ELF-1 (cell line): ENCODE measurements at places on chromosomes 7 and 10.
A peak's percentile ranks its signal among the peaks of the same experiment; 100 is the strongest.

DNA sequence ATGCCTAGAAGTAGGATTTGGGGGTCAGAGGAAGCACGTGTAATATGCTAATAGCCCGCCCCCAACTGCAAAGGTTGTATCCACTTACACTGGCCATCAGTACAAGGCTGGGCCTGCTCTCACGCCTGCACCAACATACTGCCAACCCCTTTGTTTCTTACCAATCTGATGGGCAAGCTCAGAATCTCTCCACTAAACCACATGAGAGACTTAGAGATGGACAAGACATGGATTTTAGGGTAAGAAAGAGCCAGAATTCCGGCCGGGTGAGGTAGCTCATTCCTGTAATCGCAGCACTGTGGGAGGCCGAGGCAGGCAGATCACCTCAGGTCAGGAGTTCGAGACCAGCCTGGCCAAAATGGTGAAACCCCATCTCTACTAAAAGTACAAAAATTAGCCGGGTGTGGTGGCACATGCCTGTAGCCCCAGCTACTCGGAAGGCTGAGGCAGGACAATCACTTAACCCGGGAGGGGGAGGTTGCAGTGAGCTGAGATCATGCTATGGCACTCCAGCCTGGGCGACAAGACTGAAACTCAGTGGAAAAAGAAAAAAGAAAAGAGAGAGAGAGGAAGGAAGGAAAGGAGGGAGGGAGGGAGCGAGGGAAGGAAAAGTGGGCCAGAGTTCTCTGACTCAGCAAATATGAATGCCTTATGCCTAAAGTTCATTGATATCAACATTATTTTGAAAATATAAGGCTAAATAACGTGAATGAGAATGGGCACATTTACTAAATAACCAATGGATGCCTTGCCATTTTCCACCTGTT is 162.2 kb downstream of the SLIT1 start:
- DNase-seq = no peak

DNA sequence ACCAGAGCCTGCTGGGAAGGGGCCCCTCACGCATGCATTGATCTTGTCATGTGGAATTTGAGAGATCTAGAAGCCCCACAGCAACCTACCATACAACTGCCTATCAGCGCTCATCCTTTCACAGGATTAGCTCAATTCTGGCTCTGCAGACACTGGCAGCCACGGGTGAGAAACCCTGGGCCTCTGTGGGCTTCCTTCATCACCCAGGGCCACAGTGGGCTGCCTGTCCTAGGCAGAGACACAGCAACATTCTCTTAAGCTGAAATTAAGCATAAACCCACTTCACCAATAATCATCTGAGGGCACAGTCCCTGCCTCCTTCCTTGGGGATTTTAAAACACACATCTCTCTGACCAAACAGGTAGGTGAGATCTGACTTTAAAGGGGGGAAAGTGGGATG is 3.3 kb upstream of the PRSS2 start:
- DNase-seq = no peak

DNA sequence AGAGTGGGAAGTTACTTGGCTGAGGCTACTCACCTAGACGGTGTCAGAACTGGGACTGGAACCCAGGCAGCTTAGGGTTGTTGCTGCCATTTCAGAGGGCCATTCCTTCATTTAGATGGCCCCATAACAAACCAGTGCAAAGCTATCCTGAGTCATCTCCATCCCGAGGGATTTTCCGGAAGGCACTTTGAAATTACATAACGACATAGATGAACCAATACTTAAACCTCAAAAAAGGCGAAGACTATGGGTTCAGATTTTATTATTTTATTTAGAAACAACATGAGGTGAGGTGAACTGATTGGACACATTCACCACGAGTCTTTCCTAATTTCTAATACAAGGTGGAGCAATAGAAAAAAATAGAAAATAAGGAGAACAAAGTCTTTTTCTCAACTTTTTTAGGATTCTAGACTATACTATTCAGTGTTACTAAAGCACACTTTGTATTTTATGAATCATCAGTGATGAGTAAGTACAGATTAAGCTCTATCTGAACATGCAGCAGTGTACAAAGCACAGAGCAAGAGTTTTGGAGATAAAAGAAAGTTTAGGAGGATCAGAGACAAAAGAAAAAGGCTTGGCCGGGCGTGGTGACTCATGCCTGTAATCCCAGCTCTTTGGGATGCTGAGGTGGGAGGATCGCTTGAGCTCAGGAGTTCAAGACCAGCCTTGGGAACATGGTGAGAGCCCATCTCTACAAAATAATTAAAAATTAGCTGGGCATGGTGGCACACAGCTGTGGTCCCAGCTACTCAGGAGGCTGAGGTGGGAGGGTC is 79.5 kb upstream of the SVIL start:
- DNase-seq = no peak

DNA sequence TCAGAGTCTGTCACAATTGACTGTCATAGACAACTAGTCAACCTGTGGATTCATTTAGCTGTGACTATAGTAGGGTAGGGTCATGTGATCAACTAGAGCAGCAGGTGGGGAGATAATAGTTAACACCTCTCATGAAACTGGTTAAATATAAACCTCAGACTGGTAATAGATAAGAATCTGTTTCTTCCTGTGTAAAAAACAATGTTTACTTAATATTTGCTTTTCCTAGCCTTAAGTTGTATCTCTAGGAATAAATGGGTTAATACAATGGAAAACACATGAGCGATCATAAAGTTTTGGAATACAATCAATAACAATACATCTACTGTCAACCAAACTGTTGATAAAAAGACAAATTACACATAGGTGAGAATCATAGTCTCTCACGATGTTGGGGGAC is 43.4 kb upstream of the ITGB8 start:
- DNase-seq = no peak

- no peak for DNase-seq
Observed at GRCh38 chr10:86224354-86225102, 142.1 kb downstream of the GRID1 start.

DNA sequence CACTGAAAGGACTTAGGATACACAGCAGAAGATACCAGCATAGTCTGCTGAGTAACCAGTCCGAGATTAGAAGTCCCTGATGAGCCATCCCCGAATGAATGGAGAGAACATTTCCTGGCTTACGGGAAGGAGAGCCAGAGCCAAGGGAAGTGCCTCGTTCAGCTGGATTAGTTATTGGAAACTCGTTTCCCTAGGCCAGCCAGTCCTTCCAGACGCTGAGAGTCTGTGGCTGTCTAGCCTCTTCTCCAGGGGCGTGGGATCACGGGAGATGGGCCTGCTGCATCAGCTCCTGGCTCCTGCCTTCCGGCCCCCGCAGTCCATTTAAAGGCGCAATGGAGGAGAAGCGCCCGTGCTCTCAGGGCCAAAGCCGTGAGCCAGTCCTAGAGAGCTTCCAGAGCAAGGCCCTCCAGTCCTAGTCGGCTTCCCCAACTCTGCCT is 712.8 kb downstream of the PARD3 start:
- DNase-seq = peak; percentile 48

DNA sequence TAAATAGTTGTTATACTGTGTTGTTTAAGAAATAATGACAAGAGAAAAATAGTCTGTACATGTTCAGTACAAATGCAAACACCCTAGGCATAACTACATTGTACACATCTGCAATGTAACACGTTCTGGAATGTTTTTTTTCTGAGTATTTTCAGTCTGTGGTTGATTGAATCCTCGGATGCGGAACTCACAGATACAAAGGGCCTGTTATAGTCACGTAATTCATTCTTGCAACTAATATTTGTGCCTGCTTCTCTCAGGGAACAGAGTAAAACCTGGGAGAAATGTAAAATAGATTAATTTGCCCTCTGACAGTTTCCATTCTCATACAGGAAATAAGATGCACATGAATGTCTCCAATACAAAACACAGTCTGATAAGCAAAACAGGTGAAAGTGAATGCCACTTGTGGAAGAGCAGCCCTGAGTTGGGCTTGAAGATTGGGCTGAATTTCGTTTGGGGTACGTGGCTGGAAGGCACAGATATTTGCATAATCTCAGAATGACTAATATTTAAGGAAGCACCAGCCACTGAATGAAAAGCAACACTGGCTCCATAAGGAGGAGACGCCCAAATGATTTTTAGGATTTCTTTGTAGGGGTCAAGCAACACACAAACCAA is 19.1 kb downstream of the DENND2A start:
- DNase-seq = no peak
